ENCODE measurements at places on chromosomes 16 and 17. TPM values are rescaled to one million over a fixed set of nuclear protein-coding genes. Genes with fewer than 3 reads are reported as not detected.
A peak's percentile ranks its signal among the peaks of the same experiment; 100 is the strongest.

The KRTAP9-9 gene
- total RNA-seq: not detected

The TNFSF13 gene
- total RNA-seq: 1.7 TPM

DNA sequence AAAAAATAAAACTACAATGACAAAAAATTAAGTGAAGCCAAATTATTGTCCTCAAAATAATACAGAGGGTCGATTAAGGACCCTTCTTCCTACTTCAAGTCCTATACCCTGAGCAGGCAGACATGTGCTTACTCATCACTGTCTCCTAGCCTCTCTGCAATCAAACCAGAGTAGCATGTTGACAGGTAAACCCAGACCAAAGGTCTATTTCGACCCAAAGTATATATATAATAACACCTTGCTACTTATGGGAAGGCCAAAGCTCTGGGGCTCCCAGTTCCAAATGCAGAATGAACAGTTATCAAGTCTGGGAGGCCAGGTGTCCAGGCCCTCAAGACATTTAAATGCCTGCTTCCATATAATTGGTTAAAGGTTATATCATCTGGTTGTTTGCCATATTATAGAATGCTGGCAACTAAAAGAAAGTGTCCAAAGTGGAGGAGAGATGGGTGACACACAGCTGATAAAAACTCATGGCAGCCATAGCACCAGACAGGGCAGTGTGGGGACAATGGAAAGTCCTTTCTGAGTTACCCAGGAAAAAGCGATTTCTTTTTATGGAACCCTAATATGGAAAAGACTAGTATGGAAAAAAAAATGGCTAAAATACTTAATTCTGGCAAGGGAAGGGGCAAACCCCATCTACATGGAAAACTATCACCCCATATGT, 53.6 kb downstream of the N4BP1 start:
- no peak overlapping the region for H3K4me3 ChIP-seq
- no peak for DNase-seq
- H3K27me3 ChIP-seq: no peaks in the 10 kb centered on the region

- H3K4me3 ChIP-seq: no peak overlapping the region
- peaks cover 11% of the 10 kb centered on the region for H3K4me1 ChIP-seq
- peak overlapping the region; percentile 61 for H3K27ac ChIP-seq
- no peaks in the 10 kb centered on the region for H3K36me3 ChIP-seq
Measured at GRCh38 chr17:32275060-32276042, 9.7 kb downstream of the RHBDL3 start.

- no peak overlapping the region for H3K27ac ChIP-seq
- H3K27me3 ChIP-seq: no peaks in the 10 kb centered on the region
- DNase-seq: no peak
- H3K4me3 ChIP-seq: no peak overlapping the region
- H3K36me3 ChIP-seq: no peaks in the 10 kb centered on the region
- no peaks in the 10 kb centered on the region for H3K4me1 ChIP-seq
Measured at GRCh38 chr16:22692034-22692433, 121.9 kb upstream of the HS3ST2 start.

GRCh38 chr17:71741836-71742235, 379.0 kb upstream of the SOX9 start:
- no peak for DNase-seq
- H3K4me3 ChIP-seq: no peak overlapping the region
- no peaks in the 10 kb centered on the region for H3K4me1 ChIP-seq
- H3K36me3 ChIP-seq: no peaks in the 10 kb centered on the region
- no peak overlapping the region for H3K27ac ChIP-seq

The PROCA1 gene
- 2.3 TPM for total RNA-seq

Data from chondrocyte (in vitro differentiated cells).